ENCODE measurements at places on chromosomes 6 and 20.

GRCh38 chr20:18048176-18048575 is 9.5 kb downstream of the OVOL2 start:
- DNase-seq: peak; percentile 25

- DNase-seq: no peak
Observed at GRCh38 chr6:3715285-3715684, 36.2 kb downstream of the PXDC1 start.

- no peak for DNase-seq
Observed at GRCh38 chr20:33445881-33446625, 2.5 kb upstream of the SNTA1 start.

GRCh38 chr6:137522198-137522798 is 28.1 kb upstream of the OLIG3 start:
- DNase-seq: no peak

DNA sequence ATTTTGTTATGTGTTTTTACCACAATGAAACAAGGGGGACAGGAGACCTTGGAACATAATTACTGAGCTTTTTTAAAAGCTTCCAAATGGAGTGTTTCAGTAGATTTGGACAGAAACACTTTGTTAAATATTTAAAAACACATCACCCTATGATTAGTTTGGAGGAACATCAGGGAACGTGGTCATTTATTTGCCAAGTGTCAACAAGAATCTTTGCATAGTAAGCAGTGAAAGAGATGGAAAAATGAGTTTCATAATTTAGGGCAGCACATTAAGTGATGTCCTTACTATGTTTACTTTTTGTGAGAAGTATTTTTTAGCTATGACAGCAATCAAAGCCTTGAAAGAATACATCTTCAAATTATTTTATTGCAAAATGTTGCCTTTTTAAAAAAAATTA is 82.6 kb downstream of the PROKR2 start:
- no peak for DNase-seq

GRCh38 chr6:2147766-2148448 is 97.5 kb downstream of the GMDS start:
- DNase-seq: no peak

- DNase-seq: no peak
Observed at GRCh38 chr6:119278625-119279024, 70.9 kb downstream of the MAN1A1 start.

DNA sequence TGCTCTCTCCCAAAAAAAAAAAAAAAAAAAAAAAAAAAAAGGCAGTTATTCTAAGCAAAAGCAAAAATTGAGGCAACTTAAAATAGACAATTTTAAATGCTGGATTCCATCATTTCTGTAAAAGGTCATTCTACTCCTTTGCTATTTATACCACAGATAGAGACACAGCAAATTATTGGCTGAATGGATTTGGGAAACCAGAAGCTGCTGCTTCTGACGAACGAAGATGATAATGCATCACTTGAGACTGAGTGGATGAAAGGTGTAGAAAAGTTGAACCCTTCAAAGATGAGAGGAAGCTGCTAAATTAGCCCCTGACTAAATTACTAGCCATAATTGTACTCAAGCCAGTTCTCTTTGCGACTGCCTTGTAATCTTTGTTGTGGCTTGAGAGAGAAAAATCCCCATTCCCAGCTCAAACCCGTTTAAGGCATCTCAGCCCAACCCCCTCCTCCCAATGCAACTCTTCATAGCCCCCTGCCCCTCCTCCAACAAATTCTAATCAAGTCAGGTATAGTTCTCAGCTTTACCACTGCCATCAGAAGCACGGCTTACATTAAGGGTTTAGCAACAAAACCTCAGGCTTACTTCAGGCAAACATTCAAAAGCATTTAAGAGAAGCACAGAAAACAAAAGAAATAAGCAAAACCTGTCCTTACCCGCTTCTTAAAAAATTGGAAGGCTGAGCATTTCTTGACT is 1.0 kb downstream of the SGK1 start:
- DNase-seq: peak; percentile 12

DNA sequence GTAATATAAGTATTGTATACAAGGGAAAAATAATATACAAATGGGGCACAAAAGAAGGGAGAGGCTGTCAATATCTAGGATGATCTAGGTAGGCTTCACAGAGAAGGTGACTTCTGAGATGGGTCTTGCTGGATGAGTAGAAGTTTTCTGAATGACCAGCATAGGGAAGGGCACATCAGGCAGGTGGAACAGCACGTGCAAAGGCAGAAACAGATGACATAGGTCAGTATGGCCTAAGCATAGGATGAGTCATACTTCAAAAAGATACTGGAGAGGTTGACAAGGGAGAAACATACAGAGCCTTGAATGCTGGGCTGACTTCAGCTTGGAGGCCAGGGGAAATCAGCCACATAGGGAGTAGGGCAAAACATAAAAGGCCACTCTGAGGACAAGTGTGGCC is 31.9 kb upstream of the SIRPA start:
- no peak for DNase-seq

DNA sequence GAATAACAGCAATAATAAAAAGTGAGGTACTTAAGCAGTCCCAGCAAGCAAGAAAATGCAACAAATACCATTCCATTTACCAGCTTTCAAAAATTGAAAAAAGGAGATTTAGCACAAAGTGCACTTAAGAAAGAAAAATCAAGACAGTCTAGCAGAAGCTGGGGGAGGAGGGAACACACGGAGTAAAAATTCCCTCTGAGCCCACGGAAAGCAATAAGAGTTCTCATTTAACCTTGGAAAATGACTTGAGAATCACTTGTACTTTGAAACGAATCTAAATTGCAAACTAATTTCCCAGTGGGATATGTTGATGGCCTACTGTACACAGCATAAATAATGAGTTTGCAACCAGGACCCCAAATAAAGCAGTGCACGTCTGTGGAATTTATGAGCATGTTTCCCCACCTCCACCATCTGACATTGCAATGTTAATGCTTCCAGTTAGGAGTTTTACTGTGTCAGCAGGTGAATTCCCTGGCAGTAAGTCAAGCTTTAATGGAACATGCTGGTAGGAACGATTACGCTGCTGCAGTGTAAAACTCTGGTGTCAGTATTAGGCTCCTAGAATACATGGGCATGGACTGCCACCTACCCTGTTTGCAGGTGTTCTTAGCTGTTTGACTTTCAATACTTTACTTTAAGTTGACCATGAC is 386.8 kb downstream of the HDGFL1 start:
- no peak for DNase-seq

- DNase-seq: peak; percentile 54
Observed at GRCh38 chr6:116511424-116512110, at the start of gene CALHM5. CALHM5 (plus strand) TSS chr6:116511639; CDS start chr6:116511697, 58 bp downstream.

GRCh38 chr6:134240665-134241431 is 77.1 kb downstream of the SGK1 start:
- peak; percentile 82 for DNase-seq

GRCh38 chr6:24255676-24256075 is 102.2 kb downstream of the DCDC2 start:
- no peak for DNase-seq

DNA sequence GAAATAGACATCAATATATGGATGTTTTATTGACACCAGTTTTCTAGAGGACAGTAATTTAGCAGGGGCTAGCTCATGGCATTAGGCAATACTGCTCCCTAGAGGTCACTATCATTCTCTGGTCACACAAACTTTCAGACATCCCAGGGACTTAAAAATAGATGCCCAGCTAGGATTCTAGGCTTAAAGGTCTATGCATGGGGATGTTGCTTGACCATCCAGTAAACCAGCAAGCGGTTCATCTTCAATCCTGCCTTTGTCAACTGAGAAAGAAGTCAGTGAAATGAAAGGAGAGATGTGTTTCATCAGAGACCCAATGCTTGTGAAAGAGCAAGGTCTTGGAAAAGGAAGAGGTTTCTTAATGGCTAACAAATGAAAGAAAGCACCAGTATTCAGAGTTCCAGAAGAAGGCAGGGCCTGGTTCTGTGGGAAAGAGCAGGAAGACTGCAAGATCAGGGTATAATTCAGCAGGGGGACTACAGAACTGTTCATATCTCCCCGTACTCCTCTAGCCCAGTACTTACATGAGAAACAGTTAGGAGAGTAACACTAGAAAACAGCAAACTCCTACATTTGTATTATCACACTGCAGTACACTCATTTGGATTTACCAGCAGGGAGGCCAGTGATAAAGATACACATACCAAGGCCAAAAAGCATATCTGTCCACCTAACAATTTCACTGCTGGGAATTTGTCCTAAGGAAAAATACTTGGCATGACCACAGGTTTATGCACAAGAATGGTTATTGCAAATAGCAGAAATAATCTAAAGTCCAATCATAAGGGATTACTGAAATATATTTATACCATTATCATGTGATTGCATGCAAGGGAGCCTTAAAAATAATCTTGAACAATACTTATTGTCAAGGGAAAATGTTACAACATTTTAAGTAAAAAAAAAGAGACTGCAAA is 151.4 kb upstream of the LAMA2 start:
- DNase-seq: peak; percentile 42

GRCh38 chr20:38063911-38064530 is 30.5 kb downstream of the RPRD1B start:
- DNase-seq: no peak

DNA sequence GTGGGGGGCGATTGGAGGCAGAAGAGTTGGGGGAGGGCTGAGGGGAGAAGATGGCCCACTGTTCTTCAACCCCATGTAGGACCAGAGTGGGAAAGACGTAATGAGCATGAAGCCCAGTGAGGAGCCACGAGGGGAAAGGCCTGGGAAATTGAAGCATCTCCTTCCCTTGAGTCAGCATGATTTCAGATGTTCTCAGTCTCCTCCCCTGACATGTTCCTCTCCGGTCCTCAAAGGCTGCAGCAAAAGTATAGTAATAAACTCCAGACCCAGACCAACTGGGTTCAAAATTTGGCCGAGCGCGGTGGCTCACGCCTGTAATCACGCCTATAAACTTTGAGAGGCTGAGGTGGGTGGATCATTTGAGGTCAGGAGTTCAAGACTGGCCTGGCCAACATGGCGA is 1.9 kb upstream of the NFKBIE start:
- no peak for DNase-seq

DNA sequence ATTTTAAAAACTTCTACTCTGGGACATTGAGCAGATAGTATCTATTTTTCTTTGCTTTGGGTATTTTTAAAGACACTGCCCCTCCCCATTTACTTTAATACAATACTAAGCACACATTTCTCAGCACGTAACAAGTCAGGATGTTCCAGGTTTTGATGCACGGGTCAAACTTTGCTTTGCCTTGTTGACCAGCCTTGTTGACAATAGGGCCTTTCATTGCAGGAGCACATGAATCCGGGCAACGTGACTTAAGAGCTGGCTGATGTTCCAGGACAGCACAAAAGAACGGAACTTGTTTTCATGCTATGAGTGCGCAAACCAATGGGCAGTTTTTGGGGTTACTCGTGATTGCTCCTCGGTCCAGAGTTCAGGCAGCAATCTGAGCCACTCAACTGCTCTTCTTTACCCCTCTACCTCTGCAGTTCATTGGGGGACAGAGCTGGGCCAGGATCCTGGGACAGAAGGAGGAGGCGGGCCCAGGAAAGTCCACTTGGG is 78.6 kb upstream of the SLC22A16 start:
- no peak for DNase-seq

- DNase-seq: no peak
Observed at GRCh38 chr6:2863901-2864300, 22.2 kb upstream of the SERPINB1 start.

DNA sequence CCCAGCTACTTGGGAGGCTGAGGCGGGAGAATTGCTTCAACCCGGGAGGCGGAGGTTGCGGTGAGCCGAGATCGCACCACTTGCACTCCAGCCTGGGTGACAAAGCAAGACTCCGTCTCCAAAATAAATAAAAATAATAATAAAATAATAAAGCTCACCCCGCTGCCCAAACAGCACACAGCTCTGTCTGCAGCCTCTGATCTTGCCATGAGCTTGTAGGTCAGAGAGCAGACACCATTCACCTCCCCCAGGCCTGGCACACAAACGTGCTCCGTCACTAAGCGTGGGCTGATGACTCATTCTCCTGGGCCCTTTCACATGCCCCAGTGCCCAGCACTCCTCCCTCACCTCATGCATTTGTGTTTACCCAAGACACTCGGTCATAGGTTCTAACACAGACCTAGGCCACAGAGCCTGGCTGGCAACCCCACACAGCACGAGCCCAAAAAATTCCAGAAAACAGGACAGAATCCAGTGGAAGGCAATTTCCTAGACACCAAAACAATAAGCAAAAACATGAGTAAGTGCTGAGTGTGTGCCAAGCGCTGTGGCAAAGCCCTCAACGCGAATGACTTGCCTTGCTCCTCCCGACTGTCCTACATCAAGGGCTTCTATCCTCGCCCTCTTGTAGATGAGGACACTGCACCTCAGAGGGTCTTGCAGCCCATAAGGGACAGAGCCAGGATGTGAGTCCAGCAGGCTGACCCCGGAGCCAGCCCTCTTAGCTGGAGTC is 18.0 kb downstream of the ATP9A start:
- peak; percentile 55 for DNase-seq

DNA sequence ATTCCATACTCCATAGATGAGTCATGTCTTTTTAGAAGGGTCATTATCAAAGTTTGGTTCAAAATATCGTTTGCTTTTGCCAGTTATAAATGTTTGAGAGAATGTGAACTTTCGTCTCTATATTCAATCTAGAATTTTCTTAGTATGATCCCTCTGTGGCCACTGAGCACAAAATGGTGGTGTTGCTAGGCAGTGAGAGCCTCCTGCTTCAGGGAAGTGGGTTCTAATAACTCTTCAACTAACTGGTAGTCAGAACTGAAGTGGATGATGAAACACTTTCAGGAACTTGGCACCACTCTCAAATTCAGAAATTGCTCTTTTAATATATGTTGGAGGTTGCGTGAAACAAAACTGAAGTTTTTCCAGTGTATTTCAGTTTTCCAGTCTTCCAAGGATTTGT is 125.0 kb upstream of the DOK5 start:
- no peak for DNase-seq

- no peak for DNase-seq
Observed at GRCh38 chr20:43975096-43975768, 60.6 kb downstream of the TOX2 start.

DNA sequence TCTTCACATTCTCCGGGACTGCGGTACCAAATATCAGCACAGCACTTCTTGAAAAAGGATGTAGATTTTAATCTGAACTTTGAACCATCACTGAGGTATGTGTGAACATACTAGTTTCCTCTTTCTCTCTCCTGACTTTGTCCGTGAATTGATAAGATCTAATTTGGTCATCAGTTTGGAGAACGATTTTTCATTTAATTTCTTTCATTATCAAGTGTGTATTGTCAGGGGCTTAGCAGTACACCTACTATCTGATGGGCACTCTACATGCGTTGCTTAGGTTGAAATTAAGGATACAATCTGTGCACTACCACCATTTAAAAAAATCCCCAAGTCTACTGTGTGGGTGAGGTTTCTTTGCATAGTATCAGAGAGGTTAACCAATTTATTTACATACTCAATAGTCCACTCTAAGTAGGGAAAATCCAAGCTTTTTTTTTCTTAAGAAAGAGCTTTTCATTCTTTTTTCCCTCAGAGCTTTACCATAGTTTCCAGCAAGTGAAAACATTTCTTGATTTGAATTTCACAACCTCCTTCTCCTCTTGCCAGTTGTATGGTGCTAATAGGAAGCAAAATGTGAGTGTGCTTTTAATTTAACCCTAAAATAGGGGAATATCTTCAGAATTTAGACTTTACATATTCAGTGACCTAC is 105.4 kb upstream of the ESR1 start:
- no peak for DNase-seq
